ENCODE measurements at places on chromosomes 7 and 10.

- DNase-seq: no peak
These were observed 22.2 kb downstream of the MMS19 start for GRCh38 chr10:97475936-97476594.

DNA sequence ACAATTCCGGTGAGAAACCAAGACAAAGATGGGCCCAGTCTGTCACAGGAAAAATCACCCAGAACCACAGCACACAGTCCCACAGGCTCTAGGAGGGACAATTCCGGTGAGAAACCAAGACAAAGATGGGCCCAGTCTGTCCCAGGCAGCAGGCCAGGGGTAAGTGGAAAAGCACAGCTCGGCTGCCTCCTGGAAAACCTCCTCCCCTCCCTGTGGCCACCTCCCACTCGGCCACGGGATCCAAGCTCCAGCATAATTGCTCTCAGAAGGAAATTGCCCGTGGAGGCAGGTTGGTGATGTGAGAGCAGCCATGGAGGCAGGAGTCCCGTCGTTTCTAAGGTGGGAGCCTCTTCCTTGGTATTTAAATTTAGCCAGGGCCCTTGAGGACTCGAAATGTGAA, 95.7 kb downstream of the PLXNA4 start:
- no peak for DNase-seq

- DNase-seq: no peak
These were observed 30.9 kb downstream of the SCIN start for GRCh38 chr7:12601302-12601869.

- DNase-seq: no peak
These were observed 29.6 kb downstream of the DMBT1 start for GRCh38 chr10:122590153-122590552.

- DNase-seq: no peak
These were observed 426.4 kb downstream of the ACTR3B start for GRCh38 chr7:153185936-153186335.

GRCh38 chr10:33352175-33352574, 17.7 kb upstream of the NRP1 start:
- DNase-seq: no peak

DNA sequence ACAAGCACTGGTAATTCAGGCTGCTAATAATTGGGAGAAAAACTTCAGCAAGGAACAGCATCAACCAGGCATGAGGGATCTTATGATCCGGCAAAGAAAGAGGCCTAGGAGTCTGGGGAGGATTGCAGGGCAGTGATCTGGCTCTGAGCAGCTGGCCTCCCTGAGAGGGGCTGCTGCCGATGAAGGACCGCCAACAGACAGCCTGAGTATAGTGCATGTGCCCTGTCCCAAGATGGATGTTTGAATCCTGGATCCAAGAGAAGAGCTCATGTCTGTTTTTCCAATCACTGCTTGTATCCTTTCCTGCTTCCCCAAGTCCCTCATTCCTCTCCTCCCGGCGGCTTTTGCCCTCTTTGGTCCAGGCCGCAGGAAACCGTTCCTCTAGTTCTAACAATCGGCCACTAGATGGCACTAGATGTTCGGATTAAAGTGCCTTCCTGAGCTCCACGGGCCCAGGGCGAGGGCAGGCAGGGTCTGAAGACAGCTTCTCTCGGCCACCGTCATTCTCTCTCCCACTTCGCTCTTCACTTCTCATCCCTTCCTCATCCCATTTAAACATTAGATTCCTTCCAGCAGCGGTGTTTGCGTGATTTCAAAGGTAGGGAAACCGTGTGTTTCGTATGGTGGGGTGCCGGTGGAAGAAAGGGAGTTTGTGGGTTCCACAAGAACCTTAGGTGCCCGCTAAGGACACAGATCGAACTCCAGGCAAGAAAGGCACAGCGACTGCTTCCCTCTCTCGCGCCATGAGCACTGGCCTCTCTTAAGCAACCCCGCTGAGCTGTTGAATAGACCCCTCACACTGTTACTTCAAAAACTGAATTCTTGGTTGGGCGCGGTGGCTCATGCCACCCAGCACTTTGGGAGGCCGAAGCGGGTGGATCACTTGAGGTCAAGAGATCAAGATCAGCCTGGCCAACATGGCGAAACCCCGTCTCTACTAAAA, 82.4 kb downstream of the ADCYAP1R1 start:
- DNase-seq: no peak

Data from T-cell (primary cell).